ENCODE measurements at places on chromosomes 1 and 21.

GRCh38 chr21:39106881-39107462 is 76.3 kb downstream of the PSMG1 start:
- DNase-seq: no peak

GRCh38 chr1:116498789-116499628 is 71.8 kb downstream of the CD58 start:
- DNase-seq: peak; percentile 55

DNA sequence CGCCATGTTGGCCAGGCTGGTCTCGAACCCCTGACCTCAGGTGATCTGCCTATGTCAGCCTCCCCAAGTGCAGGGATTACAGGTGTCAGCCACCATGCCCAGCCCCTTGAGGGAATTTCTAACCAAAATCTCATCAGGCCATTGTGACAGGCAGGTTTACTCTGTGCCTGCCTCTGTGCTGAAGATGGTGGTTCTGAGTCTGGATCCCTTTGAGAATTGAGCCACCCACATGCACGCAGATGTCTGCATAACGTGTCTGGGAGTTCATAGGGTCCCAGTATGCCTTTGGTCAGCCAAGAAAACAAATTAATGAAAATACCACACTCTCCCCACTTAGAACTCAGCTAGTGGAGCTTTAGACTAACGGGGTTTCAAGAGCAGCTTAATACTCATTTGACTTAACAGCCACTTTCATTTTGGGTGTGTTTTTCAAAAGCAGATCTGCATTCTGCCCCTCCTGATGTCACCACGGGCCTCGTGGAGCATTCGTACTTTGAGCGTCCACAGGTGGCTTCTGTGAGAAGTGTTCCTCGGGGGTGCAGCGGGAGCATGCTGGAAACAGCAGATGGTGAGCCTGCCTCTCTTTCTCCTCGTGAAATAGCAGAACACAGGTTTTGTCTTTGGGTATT is 45.3 kb downstream of the DIP2A start:
- no peak for DNase-seq

DNA sequence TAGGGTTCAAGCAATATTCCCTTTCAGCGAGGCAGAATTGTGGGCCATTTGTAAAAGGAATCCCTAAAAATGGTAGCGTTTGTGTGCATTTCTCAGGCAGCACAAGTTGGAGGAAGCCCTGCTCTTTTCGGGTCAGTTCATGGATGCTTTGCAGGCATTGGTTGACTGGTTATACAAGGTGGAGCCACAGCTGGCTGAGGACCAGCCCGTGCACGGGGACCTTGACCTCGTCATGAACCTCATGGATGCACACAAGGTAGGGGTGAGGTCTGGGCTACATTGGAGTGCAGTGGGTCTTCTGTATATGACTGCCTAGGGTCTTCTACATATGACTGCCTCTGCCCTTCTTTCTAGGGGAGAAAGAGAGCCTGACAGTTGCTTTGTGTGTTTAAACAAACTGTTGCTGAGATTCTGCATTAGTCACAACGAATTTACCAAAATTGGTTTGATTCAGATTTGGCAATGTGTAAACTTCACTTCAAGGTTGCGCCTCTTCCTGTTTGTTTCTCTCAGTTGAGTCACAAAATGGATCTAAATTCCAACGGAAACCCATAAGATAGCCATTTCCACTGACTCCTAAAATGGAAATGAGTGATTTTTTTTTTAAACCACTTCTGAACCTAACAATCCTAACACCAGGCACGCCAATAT is 40.4 kb upstream of the BMP8A start:
- no peak for DNase-seq

DNA sequence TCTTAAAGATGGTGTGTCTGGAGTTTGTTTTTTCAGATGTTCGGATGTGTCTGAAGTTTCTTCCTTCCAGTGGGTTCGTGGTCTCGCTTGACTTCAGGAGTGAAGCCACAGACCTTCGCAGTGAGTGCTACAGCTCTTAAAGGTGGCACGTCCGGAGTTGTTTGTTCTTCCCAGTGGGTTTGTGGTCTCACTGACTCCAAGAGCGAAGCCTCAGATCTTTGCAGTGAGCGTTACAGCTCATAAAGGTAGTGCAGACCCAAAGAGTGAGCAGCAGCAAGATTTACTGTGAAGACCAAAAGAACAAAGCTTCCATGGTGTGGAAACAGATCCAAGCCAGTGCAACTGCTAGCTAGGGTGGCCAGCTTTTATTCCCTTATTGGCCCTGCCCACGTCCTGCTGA is 1430.4 kb upstream of the B3GALT2 start:
- no peak for DNase-seq

DNA sequence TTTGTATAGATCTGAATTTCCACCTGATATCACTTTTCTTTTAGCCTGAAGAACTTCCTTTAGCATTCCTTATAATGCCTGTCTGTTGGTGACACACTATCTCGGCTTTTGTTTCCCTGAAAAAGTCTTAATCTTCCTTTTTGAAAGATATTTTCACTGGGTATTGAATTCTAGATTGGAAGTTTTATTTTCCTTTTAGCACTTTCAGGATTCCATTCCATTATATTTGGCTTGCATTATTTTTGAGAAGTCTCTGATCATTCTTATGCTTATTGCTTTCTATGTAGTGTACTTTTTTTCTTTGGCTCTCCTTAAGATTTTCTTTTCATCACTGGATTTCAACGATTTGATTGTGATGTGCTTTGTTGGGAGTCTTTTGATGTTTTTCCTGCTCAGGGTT is 510.7 kb downstream of the RWDD3 start:
- no peak for DNase-seq

GRCh38 chr1:206029484-206029883 is 5.8 kb upstream of the CTSE start:
- no peak for DNase-seq

DNA sequence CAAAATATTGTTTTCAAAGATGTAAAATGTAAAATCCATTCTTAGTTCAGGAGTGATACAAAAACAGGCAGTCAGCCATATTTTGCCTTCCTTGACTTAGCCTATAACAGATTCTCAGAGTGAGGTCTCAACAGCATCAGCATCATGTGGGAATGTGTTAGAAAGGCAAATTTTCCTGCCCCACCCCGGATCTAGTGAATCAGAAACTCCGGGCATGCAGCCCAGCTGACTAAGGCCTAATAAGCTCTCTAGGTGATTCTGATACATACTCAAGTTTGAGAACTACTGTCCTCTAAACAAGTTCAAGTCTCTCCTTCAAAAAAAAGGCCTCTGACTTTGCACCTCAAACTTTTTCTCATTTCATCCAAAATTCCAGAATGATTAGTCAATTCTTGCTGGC is 46.9 kb upstream of the PRRC2C start:
- no peak for DNase-seq

DNA sequence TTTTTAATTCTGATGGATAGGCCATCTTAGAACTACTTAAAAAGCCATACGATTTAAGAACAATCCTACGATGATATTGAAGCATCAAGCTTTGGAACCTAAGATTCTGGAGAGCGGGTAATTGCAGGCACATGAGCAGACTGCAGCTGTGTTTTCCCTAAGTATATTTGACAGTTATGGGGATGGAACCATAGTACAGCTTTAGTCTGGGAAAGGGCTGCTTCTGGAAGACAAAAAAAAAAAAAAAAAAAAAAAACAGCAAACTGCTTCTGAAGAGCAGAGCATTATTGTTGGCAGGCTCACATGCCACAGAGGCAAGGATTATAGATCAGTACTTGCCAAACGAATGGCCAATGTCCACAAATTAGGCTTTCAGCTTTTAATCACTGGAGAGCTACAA is 1618.7 kb downstream of the AMY1C start:
- DNase-seq: no peak

DNA sequence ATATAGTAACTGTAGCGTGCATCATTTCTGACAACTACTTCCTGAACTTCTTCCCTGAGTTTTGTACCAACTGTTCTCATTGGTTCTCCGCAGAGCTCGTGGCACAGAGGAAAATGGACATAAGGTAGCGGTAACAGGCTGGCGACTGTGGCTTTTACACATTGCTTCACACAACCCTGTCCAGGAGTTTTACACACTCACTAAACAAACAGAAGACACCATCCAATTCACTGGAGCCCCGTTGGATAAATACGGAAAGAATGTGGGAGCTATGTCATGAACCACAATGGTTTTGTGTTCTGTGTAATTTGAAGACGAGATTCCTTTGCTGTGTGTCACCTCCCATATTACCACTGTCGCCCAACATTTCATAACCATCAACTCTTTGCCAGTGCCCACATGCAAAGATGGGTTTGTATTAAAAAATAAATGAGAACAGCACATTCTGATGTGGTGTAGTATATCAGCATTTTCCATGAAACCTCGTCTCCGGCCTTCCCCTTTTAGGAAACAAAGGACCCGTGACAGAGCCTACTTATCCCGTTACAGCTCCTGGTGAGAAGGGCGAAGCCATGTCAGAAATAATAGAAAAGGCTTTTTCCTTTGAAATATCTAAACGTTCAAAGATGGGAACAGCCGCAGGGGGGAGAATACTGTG is 47.4 kb upstream of the ENAH start:
- DNase-seq: no peak

- no peak for DNase-seq
These were observed 22.5 kb upstream of the KCNE1 start for GRCh38 chr21:34534522-34534921.

- no peak for DNase-seq
These were observed 42.8 kb downstream of the MTR start for GRCh38 chr1:236837897-236838296.

- DNase-seq: no peak
These were observed 37.6 kb downstream of the PUM1 start for GRCh38 chr1:31027693-31028526.

All from NCI-H748 treated with DMSO at 0.1 percent for 48 hours (cell line).